ENCODE measurements at places on chromosomes 13 and 19. TPM values are rescaled to one million over a fixed set of nuclear protein-coding genes. Genes with fewer than 3 reads are reported as not detected.

- DNase-seq, result no peak
These were observed 406.8 kb downstream of the MYO16 start for GRCh38 chr13:109036078-109036780.

DNA sequence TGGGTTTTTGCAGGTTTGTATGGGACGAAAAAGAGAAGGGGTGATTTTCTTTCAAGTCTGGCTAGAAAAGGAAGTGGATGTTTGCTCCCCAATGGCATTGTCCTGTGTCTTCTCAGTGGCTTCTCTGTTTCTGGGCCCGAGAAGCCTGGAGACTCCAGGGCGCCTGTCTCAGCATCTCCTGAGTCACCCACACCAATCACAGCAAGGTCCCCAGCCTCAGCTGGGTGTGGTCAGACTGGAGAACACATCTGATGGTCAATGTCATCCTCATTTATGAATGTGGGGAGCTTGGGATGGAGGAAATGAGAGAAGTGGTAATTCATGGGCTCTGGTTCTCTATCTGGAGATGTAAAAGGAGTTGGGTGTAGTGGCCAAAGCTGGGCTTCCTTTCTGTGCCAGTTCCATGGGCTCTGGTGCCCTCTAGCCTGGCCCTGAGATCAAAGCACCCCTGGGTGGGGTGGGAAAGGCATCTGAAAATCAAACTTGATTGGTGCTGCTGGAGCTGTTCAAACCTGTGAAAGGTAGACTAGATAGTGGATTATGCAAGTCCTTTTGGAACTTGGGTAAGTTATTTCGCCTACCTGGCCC lies 13.4 kb downstream of the RASL11A start:
- DNase-seq, result no peak

- no peak for DNase-seq
These were observed 6.3 kb upstream of the KCTD12 start for GRCh38 chr13:76892488-76892887.

The CPB2 gene
- total RNA-seq, result 54.6 TPM

The SHD gene
- not detected for total RNA-seq

The OR7A5 gene
- not detected for total RNA-seq

Data from hepatocyte (in vitro differentiated cells).